ENCODE measurements at places on chromosomes 4 and X.

DNA sequence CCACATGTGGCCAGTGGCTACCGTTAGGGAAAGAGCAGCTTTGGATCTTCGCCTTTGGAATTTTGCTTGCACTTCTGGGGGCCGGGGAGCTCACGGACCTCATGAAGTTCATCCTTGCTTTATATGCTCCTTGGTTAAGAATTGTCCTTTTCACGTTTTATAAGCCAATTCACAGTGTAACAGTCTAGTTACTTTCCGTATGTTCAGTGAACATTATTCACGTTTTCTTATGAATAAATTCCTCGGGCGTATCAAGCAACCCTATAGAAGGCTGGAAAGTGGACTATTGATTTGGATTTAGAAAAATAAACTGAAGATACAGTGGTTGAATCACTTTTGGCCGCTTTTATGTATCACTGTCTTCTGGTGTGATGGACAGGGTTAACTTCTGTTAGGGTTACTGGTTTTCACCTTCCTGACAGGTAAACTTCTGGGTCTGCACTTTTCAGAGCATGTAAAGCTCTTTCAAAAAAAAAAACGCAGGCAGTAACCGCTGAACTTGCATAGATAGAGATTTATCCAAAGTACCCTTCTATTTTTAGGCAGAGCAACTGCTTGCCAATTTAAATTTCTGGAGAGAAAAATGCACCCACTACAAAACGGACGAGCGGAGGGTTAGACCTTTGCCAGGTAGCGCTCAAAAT is 569 bp upstream of the PDLIM5 start:
- DNase-seq, result no peak

DNA sequence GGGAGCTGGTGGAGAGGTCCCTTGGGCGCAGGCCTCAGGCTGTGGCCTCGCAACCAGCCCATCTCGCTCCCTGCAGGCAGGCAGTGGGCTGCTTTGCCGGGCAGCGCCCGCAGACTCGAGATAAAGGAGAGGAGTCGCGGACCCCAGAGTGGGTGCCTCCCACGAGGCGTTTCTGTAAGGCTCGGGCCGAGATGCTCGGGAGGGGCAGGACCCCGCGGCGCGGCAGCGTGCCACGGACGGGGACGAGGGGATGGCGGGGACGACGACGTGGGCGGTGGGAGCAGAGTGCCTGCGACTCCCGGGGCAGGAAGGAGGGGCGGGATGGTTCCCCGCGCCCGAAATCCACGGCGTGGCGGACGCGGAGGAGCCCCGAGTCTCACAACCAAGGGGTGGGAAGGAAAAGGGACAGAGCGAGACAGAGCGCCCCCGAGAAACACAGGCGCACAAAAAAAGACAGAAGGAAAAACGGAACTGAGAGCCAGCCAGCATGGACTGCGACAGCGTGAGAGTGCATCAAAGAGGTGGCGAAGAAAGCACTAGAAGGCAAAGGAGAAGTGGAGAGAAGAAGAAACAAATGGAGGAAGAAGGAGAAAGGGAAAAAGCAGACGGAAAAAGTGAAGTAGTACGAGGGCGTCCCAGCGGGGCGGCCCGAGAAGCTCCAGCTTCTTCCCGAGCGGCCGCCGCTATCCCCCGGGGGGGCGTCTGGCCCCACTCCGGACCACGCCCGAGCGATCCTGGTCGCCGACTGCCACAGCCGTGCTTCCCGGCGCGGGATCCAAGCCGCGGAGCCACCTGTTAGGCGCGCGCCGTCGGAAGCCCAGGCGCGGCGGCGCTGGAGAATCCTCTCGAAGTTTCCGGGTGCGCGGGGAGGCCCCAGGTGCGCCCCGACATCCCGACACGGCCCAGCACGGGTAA is 1.5 kb downstream of the BEND4 start:
- DNase-seq, result no peak

DNA sequence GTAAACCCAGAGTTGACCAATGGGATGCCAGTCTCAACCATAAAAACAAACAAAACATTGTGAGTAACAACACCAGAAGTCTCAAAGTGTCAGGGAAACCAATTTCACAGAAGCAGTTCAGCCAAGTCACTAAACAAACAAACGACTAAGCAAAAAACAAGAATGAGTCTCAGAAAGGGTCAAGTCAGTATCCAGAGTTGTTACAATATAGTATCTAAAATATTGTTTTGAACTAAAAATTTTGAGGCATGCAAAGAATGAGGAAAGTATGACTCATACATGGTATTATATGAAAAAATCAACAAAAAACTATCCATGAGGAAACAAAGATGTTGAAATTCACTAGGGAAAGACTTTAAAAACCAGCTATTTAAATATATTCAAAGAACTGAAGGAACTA is 70.6 kb downstream of the AR start:
- DNase-seq, result no peak

DNA sequence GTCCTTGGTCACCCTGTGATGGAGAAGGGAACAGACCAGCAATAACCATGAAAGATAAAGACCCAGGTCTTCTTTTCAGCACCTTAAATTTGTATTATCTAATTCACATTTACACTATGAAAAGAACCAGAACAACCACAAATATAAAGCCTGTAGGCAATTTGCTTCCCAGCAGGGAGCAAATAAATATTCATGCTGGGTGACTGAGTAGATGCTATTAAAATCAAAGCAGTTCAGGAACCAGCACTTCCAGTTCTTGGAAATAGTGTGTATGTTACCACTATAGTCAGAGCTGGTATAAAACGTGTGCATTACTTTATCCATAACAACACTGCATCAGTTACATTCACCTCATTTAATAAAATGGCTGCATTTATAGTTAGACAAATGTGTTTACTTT is 177.8 kb upstream of the ETNPPL start:
- no peak for DNase-seq

GRCh38 chr4:1933700-1934099 is 62.5 kb downstream of the NSD2 start:
- DNase-seq, result no peak

DNA sequence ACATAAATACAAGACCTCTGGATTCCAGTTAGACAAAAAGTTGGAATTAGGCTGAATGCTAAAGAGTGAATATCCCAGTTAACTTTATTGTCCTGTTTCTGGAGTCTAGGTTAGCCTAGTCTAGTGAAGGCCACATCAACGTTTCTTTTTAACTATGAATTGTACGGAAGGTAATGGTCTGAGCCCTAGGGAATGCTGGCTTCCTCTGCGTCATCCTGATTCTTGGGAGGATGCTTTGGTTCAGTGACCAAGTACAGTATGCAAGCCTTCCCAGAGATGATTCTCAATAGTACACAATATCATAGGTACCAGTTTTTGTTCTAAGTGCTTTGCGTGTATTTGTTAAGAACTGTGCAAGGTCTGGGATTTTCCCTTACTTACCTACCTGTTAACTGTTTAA is 11.8 kb downstream of the DIAPH2 start:
- no peak for DNase-seq

DNA sequence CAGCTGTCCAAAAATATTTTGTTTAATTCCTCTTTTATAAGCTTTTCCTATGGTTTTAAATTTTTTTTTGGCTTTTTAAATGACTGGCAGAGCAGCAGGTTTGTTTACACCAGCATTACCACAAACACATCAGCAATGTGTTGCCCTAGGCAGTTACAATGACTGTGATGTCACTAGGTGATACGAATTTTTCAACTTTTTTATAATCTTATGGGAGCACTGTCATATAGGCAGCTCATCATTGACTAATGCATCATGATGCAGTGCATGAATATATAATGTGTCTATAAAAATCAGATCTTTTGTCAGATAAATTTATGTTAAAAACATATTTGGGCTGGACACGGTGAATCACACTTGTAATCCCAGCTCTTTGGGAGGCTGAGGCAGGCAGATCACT is 231.6 kb upstream of the SLIT2 start:
- no peak for DNase-seq

DNA sequence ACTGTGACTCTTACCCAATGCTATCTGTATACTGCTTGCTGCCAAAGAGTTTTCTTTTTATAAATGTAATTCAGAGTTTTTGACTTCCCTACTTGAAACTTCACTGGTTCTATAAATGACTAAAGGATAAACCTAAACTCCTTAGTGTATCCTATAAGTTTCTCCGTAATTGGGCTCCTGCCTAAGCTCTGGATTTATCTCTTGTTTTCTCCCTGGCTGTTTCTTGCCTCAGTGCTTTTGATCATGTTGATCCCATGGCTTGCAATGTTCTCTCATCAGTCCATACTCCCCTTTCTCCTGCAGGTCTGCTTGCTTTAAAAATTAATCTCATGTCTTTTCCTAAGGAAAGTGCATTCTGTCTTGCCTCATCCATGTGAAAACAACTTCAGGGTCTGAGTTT is 1543.1 kb upstream of the IGFBP7 start:
- no peak for DNase-seq

GRCh38 chrX:19133231-19133630 is 11.0 kb upstream of the ADGRG2 start:
- no peak for DNase-seq

- no peak for DNase-seq
Measured at GRCh38 chrX:111687305-111687704, 6.3 kb downstream of the ALG13 start.

GRCh38 chr4:108139089-108139488 is 29.6 kb downstream of the LEF1 start:
- DNase-seq, result no peak

DNA sequence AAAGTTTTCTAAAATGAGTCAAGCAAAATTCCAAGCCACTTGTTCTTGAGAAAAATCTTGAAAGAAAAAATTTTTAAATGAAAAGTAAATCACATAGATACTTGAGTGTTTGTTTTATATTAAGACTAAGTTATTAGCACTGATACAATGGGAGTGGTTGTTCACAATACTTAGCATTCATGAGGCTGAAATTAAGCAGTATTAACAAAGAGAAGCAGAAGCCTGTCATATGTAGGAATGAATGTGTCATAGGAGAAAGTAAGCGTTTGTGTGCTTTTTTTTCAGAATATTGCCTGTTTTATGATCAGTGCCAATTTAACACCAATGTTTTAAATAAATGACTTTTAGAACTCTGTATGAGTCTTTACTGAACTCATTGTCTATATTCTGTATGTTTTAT is 37.6 kb downstream of the PLS3 start:
- DNase-seq, result no peak

- no peak for DNase-seq
Measured at GRCh38 chr4:55725057-55725456, 89.0 kb upstream of the NMU start.

DNA sequence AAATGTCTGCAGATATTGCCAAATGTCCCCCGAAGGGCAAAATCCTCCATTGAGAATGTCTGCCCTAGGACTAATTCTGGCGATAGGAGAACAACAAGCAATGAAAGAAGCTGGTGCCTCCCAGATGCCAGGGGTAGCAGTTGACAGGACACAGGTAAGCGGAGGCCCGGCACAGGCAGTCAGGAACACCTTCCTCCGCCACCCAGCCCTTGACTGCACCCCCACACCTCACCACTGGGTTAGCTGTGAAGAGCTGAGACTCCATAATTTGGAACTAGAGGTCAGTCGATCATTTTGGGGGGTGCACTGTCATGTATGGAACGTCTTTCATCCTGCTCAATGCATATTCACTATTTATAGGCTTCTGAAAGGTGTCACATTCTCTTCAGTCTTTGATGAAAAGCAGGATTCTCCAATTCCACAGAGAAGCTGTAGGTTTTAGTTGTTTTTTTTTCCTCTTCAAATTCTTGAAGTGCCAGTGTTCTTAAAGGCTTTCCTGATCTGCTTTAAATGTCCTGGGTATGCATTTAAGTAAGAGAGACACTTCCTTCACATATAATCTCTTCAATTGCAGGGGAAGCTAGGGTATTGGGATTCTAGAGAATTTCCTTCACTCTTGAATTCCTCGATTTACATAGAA is 111.6 kb upstream of the ZFP42 start:
- no peak for DNase-seq

GRCh38 chrX:107493141-107493540 is 43.7 kb downstream of the FRMPD3 start:
- no peak for DNase-seq

- DNase-seq, result peak; percentile 24
Measured at GRCh38 chrX:153884136-153884535, 1.8 kb downstream of the L1CAM start.

GRCh38 chrX:103157496-103158316 is 57.2 kb upstream of the BEX4 start:
- peak; percentile 12 for DNase-seq

DNA sequence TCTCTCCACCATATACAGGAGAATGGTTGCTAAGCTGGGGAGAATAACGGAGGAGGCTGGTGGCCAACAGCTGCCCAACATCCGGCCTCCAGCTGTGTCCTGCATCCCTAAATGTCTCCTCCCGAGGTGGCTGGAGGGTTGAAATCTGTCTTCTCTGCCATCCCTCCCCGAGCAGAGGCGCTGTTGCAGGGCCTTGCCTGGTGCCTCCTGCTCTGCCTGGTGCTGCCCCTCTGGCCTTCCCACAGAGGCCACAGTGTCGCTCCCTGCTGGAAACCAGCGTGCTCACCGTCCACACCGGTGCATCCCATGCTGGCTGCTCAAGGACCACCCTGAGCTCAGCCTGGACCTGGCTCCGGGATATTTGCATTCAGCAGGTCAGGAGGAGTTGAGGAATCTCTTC is 115.2 kb downstream of the ENPP6 start:
- no peak for DNase-seq

- DNase-seq, result no peak
Measured at GRCh38 chr4:2939383-2940243, 23.6 kb downstream of the NOP14 start.

DNA sequence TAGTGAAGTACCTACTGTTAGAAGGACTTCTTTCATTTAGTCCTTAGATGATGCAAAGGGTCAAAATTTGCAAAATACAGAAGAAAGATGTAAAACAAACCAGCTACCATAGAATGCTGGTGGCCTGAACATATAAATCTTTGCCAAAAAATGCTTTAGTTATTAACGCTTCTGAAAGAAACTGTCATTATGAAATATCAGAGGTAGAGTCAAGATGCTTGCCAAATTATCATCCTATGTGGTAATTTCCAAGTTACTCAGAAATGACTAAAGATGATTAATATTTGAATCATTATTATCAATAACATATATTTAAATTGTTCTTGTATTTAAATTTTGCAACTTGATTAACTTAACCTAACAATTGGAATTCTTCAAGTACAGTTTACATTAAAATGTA is 588.4 kb upstream of the FAM241A start:
- DNase-seq, result no peak

- DNase-seq, result no peak
Measured at GRCh38 chr4:145539671-145540070, 58.0 kb downstream of the SMAD1 start.

GRCh38 chr4:87895964-87896621 is 63.3 kb downstream of the MEPE start:
- no peak for DNase-seq

DNA sequence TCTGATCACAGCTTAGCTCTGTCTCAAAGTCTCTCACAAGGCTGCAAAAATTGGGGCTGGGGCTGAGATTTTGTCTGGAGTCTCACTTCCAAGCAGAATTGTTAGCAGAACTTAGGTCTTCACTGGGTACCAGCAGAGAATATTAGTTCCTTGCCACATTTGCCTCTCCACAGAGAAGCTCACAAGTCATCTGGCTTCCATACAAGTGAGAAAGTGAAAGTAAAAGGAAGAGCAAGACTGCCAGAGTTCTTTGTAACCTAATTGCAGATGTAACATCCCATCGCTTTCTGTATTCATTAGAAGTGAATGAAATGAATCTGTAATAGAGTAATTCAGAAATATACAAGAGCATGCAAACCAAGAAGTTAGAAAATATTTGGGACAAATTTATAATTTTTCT is 624.1 kb upstream of the GNPDA2 start:
- no peak for DNase-seq

GRCh38 chrX:12890467-12890866 is 16.0 kb upstream of the TLR8 start:
- no peak for DNase-seq

Measured in NCI-H345 (cell line).